ENCODE measurements at places on chromosomes 3 and 15.

GRCh38 chr3:113222451-113223086, 11.2 kb downstream of the BOC start:
- DNase-seq: no peak

DNA sequence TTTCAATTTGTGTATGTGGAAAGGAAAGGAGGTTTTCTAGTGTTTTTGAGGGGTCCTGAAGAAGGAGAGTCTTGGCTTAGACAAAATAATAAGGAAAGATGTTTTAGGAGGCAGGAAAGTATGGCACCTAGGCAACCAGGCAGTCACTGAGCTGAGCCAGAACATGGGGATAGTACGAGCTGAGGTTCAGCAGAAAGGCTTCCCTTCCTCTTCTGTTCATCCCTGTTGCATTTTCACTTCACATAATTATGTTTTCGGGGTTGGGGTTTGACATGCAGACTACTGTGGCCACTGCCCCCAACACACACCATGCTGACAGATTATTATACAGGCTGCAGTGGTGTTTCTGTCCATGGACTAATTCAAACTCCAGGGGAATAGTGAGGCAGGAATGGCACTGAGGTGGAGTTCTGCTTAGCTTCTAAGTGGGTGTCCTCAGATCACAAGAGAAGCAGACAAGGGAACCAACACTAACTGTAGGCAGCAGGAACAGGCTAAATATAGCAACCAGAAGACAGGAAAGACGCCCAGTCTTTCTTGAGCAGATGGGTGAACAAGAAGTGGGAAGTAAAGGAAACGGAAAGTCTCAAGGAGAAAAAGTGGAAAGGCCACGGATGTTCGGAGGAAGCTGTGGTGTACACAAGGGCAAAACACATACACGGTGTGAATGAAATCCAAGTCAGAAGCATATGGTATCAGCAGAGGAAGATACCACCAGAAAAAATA, 305.8 kb downstream of the PLCL2 start:
- DNase-seq: no peak

DNA sequence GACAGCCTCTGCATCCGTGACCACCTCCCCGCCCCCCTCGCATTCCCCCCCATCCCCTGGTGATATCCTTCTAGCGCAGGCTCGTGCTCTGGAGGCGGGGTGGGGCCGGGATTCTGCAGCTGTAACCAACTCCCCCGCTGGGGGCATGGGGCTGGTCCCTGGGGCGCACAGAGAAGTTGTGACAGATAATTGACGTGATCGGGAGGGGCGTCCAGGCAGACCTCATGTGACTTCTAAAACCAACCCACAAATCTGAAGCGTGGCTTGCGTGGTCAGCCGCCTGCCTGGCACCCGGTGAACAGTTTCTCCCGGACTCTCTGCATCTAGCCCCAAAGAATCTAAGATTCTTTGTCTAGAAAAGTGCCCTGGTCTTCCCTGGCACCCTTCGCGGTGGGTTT, 100.6 kb upstream of the IGF1R start:
- DNase-seq: peak; percentile 4

- DNase-seq: peak; percentile 97
These were observed 1.0 kb downstream of the NR1D2 start for GRCh38 chr3:23945913-23946687.

DNA sequence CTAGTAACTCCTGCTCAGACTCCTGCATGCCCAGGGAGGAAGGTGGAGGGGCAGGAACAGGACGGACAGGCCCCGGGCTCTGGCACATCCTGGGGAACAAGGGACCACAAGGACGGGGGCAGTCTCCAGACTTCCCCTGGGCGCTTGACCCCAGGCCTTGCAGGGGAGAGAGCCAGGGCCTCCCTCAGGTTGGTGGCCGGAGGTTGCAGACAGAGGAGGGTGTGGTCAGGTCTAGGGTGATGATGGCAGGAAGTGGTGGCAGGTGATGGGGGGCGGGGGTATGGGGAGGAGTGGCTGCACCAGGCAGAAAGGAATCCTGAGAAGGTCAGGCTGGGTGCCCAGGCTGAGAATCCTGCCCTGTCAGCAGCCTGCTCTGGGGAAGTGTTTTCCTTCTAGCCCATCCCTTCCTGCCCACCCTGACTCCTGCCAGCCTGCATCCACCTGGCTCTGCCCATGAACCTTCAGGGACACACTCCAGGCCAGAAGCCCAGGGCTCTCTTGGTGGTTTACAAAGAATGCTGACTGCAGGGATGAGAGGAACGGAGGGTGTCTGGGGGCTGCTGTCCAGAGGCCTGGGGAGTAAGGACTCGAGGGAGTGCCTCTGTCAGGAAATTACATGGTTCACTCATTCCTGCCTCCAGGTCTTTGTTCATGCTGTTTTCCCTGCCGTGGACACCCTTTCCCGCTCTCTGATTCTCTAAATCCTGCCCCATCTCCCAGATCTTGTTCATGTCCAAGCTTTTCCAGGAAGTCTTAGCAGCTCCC, 15.8 kb downstream of the LOXL1 start:
- DNase-seq: no peak

DNA sequence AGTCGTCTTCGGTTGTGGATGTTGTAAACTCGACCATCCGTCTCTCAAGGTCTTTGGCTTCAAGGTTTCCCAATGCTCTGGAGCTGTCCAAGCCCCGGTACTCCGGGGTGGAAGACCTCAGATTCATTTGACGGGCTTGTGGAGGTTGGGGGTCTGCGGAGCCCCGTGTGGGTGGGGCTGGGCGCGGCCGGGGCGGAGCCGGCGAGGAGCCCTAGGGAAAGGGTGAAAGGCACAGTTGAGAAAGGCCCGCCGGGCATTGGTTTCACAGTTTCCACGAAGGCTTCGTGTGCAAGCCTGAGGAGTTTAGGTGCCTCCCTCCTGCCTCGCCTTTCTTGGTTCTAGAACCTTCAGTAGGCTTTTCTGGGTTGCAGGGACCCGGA, 360 bp upstream of the MGA start:
- DNase-seq: peak; percentile 3

GRCh38 chr3:186339180-186339918, 22.7 kb downstream of the DGKG start:
- no peak for DNase-seq

- DNase-seq: no peak
These were observed 41.9 kb upstream of the THBS1 start for GRCh38 chr15:39538936-39539335.

Measured in stimulated activated CD4-positive, alpha-beta T cell treated with anti-CD3 and anti-CD28 coated beads, Interleukin-4, amount 100 ng/mL, for 24 hours (primary cell).